ENCODE measurements at places on chromosomes 3 and 15.

GRCh38 chr3:37800022-37800551, 61.6 kb upstream of the CTDSPL start:
- no peak for DNase-seq

GRCh38 chr15:38863381-38863780, 298.8 kb upstream of the RASGRP1 start:
- DNase-seq, result no peak

- no peak for DNase-seq
Observed at GRCh38 chr15:72009222-72009621, 108.7 kb downstream of the MYO9A start.

DNA sequence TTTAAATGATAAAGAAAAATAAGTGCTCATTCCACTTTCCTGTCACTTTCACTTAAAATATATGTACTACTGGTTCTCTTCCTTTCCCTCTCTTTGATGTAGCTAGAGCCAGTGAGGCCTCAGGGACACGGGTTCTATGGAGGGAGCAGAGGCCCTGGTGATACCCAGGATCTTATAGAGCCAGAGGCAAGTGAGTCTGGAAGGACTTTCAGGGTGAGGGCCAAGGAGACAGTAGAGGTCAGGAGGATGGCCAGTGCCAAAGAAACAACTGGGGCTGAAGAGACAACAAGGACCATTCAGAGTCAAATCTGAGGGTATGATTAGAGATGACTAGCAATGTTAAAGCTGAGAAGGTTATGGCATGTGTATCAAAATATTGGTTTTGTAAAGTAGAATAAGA, 124.1 kb upstream of the GOLGA6L6 start:
- no peak for DNase-seq
